ENCODE measurements at places on chromosomes 6 and 20.

GRCh38 chr6:135215160-135215559, 34.1 kb downstream of the MYB start:
- no peak for DNase-seq

DNA sequence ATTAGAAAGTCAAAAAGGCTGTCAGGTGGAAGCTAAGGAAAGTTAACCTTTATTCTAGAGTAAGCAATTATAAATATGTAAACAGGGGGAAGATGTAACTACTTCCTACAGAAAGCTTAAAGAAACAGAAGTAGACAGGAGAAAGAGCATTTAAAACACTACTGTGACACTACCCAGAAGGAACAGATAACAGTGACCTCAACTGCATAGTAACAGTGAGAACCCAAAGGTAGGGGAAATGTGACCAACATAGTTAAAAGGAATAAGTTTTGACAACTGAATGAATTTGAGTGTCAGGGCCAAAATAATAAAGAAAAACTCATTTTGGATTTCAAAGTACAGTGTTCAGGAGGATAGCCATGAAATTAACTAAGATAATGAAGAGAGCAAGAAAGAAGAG, 43.5 kb downstream of the IBTK start:
- DNase-seq, result no peak

DNA sequence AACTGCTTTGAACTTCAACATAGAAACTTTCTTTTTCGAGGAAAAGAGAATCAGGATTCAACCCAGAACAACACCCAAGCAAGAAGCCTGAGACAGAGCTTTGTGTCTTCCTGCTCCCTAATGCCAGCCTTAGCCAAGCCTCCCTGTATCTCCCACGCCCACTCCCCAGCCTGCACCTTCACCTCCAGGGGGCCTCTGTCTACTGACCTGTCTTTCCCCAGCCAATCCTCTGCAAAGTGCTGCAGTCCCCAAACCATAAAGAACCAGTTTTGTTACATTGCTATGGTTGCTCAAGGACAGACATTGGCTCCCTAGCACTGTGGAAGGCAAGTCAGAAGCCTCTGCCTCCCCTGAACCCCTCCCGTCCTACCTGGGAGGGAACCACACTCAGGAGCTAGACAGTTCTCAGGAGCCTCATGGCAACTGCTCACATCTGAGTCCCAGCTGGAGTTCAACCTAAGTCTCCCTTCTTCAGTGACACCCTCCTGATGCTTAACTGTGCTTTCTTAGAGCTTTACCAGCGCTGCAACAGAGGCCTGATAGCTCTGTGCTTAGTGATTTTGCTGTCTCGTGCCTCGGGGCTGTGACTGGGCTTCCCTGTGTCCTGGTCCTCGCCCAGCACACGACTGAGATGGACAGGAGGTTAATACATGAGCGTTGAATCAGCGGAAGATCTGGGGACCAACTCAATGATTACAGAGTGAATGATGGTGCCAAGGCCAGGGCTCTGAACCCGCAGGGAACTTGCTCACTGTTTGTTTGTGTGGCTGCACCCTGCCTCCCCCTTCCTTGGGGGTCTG, 101.5 kb upstream of the DUSP22 start:
- DNase-seq, result no peak

GRCh38 chr20:8640461-8640860, 428.4 kb upstream of the PLCB4 start:
- no peak for DNase-seq

- DNase-seq, result no peak
Observed at GRCh38 chr6:136201732-136202131, 48.4 kb downstream of the MTFR2 start.

DNA sequence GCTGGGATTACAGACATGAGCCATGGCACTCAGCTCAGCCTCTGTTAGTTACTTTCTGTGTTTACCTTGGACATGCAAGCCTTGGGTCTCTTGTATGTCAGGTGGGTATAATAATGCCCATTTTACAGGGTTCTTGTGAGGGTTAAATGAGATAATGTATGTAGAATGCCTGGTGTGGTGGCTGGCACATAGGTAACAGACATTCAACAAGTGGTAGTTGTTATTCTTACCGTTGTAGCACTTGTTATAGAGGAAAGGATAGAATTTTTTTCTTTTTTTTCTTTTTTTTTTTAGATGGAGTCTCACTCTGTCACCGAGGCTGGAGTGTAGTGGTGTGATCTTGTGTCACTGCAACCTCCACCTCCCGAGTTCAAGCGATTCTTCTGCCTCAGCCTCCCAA, 8.0 kb upstream of the KIF13A start:
- DNase-seq, result no peak

GRCh38 chr6:169780571-169781091, 29.2 kb downstream of the ERMARD start:
- DNase-seq, result no peak

- DNase-seq, result no peak
Observed at GRCh38 chr6:99349171-99350141, at the start of gene FAXC. Gene FAXC, minus strand, starts transcription at chr6:99349674. Its CDS starts 302 bp downstream, at chr6:99349372.

GRCh38 chr6:37162740-37163139, 7.2 kb upstream of the PIM1 start:
- DNase-seq, result no peak

DNA sequence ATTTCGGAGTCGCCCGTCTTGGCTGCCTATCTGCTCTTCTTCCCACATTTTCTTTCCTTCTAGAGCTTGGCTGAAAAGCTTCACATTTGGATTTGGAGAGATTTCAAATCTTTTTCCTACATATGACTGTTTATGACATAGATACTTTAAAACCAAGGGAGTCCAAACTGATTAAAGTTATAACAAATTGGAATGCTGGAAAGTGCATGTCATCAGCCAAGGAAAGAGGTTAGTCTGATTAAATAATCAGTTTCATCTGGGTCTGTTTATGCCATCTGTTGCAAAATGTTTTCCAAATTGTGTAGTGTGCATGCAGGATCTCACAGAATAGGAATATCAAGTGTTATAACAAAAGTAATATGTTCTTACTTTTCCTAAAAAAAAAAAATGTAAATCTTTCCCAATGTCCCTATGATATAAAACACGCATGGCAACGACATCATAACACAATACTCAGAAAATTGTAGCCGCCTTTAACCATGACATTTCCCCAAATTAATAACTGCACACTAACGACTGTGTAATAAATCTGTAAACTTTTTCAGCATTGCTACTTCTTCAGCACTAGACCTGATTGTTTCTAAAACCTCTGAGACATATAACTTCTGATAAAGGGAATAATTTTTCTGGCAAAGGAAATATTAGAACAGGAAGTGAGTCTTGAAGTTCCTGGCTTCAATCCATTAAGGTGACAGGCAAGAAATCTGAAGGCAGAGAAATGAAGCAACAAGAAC, 230.2 kb upstream of the FOXQ1 start:
- DNase-seq, result no peak

DNA sequence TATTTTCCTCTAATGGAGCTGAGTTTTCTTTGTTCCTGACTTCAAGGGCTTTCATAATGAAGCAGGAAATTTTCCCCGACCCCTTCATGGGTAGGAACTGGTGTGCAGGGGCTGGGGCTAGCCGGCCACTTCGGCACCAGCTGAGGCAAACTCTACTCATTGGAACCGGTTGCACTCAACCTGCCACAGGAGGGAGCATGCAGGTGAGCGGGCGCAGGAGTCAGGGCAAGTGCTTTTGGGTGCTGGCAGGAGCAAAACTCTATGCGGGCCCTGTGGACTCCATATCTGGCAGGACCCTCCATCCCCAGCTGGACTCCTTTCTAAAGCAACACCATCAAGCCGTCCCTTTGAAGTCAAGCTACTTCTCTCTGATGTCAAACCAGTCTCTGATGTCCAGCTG, 244.2 kb downstream of the EPM2A start:
- no peak for DNase-seq

DNA sequence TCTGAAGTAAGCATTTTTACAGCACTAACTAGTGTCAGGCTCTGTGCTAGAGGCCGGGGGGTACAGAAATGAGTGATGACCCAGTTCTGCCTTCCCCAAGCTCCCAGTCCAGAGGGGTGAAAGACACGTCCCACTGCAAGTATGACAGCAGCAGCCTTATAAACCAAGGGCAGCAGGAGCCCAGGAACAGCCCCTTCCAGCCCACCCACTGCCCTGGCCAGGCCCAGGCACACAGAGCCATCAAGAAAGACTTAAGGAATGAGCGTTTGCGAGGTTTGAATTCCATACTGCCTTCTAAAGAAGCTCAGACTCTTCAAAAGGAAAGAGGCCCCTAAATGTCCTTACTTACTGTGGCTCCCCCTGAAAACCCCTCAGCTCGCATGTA, 10.0 kb downstream of the TRERF1 start:
- DNase-seq, result no peak

All from CD4-positive, alpha-beta T cell (primary cell).